Activated T-cell treated with anti-CD3 and anti-CD28 coated beads for 1 hour (primary cell): ENCODE measurements at places on chromosomes 11 and 22.

- no peak for DNase-seq
Observed at GRCh38 chr11:36803084-36803483, 205.0 kb upstream of the RAG2 start.

DNA sequence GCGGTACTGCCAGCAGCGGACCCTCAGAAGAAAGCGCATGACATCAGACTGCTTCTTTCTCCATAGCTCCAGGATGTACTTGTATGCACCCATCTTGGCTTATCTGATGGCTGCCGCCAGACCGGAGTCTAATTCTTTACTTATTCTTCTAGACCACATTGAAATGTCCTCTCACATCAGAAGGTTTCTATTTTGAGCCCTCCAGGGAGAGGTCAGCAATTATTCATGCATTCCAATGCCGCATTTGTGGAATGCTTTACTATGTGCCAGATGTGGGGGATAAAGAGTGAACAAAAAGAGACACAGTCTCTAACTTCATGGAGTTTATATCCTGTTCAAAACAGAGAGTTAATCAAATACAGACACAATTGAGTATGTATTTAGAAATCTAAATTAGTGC, 230.1 kb downstream of the MIAT start:
- no peak for DNase-seq

DNA sequence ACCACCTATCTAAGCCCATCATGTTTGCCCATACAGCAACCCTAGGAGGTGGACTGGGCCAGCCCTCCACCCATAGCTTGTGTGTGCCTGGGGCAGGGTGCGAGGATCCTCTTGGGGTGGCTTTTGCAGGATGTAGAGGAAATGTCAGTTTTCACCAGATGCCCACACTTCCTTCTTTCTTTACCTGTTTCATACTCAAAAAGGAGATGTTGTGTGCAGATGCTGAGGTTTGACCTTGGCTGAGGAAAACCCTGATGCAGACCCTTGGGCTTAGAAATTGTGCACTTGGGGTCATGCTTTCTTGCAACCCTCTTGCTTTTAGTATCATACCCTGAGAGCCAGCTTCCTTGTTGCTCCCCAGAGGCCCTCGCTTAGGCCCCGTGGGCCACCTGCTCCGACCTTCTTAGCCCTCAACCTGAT, 2.2 kb downstream of the HTR3A start:
- no peak for DNase-seq

DNA sequence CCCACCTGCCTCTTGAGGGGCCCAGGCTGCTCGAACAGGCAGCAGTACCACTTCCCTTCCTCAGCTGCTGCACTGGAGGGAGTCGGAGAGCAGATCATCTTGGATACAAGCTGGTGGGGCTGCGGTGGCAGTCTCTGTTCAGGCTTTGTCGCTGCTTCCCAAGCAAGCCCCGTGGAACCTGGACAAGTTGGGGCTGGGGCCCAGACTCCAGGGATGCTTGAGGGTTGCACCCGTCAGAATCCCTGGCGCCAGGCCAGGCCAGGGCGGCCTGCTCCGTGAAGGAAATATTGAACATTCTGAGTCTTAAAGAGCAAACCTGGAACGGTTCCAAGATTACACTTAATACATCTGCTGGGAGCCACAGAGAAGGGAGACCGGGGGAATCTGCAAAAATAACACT, 310.1 kb upstream of the SORL1-AS1 start:
- DNase-seq, result no peak

- no peak for DNase-seq
Observed at GRCh38 chr11:17547051-17547577, at the start of gene OTOG. Gene OTOG (plus strand): TSS chr11:17547259. CDS start chr11:17547373, 114 bp downstream.

DNA sequence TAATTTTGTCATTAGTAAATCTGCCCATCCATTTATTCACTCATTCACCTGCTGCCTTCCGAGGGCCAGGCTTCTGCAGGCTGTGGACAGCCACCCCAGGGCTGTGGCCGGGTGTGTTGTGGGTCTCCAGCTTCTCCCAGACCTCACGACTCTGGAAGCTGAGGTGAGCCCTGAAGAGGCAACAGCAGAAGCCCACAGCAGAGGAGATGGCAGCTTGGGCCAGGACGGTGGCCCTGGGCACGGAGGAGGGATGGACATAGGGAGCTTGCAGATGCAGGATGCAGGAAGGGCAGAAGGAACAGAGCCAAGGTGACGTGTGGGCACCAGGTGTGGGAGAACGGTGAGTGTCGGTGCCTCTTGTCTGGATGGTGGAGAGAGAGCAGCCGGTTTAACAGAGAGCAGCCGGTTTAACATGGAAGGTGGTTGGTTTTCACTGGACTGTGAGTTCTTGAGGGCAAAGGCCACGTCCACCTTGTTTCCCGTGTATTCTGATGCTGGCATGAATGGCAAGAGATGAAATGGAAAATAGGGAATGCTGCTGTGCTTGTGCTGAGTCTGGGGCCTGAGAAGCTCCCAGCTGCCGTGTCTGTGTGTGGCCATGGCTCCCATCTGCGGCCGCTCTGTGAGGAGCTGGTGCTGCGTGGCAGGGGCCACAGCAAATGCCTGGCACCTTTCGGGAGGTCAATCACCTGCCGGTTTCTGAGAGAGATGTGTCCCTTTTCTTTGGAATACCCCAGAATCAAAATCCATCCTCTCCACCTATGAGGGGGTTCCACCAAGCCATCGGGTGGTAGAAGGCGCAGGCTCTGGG, 669.9 kb downstream of the BRD1 start:
- DNase-seq, result no peak

DNA sequence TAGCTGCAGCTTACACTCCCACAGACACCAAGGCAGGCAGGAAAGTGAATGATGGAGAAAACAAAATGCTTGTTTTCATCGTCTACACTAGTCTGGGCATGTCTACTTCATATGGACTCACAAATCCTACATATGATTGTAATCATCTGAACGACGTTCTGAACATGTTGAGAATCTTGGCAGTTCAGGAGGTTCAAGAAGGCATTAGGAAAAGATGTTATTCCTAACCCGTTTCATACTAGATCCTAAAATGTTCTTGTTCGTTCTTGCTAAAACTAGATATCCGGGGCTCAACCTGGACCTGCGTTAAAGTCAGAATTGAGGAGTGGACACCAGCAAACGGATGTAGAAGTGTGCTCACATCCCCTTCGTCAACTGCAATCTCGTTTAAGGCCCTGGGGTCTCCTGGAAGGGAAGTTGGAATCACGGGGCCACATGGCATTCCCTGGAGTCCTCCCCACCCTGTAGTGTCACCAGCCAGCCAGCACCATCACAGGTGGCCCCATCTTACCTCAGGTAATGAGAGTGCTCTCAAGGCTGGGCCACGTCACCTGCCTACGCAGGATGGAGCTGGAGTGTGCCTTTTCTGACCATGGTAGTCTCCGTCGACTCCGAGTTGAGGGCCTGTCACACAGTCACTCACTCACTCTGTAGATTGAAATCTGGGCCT, 37.3 kb downstream of the C11orf58 start:
- DNase-seq, result no peak

- DNase-seq, result no peak
Observed at GRCh38 chr11:38461751-38462150, 1863.7 kb upstream of the RAG2 start.

- no peak for DNase-seq
Observed at GRCh38 chr22:46691571-46691970, 46.5 kb downstream of the CERK start.

GRCh38 chr11:96157517-96157873, 185.5 kb downstream of the MAML2 start:
- no peak for DNase-seq

DNA sequence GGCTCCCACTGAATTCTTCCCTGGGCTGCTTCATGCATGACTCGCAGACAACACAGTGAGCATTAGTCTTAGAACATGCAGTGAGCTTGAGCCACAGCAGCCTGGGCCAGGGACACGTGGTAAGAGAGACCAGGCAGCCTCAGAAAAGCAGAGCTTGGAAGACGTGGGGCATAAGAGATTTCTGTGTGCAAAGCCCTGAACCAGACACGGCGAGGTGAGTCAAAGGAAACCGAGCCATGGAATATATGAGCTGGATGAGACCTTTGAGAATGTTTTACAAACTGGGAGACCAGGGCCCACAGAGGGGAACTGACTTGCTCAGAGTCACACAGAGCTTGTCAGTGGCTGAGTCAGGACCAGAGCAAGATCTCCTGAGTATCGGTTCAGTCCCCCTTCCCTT, 8.5 kb upstream of the FXYD6 start:
- DNase-seq, result no peak

GRCh38 chr22:25167082-25167481, 32.6 kb upstream of the CRYBB3 start:
- no peak for DNase-seq

GRCh38 chr11:112795142-112795815, 165.9 kb upstream of the NCAM1 start:
- DNase-seq, result no peak

- no peak for DNase-seq
Observed at GRCh38 chr22:37320726-37321677, 38.7 kb downstream of the CYTH4 start.

DNA sequence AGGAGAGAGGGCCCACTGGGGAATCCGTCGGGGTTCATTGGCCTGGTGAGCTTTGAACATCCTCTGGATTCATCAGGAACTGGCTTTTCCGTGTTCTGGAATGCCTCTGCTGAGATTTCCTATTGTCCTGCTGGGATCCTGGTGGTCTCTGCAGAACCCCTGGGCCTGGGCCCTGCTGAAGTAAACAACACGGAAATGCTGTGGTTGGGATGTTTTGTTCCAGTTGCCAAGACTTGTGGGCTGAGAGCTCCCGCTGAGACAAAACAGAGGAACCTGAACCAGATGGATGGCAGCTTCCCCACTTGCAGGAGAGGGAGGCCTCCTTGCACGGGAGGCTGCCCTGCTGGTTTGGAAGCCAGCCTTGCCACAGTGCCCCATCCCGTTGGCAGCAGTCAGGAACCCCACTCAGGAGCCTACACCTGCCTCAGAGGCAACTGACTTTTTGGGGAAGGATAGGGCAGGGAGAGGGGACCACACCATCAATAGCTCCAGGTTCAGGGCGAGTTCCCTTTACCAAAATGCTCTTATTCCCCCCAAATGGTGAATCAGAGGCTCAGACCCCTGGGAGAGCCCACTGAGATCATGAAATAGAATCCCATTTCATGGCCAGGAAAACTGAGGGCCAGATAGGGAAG, 60.7 kb downstream of the LRRC32 start:
- DNase-seq, result no peak

DNA sequence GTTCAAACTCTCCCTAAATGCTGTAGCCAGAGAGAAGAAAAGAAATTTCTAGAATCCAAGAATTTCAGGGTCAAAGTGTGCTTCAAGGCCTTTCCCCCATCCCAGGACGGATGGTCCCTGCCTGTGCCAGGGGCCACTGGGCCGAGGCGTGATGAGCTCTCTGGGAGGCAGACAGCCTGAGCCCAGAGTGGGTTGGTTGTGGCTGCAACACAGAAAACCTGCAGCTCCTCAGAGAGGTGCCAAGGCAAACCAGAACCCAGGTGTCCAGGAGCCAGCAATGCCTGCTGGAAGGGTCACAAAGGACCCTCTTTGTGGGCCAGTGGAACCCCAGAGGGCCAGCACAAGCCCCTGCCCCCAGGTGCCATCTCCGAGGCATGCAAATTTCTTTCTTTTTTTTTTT, 2.6 kb upstream of the APOL6 start:
- DNase-seq, result no peak
